ENCODE measurements at places on chromosomes 4 and X.

GRCh38 chrX:140713174-140713539 lies 3.6 kb downstream of the LINC00632 start:
- DNase-seq = no peak

DNA sequence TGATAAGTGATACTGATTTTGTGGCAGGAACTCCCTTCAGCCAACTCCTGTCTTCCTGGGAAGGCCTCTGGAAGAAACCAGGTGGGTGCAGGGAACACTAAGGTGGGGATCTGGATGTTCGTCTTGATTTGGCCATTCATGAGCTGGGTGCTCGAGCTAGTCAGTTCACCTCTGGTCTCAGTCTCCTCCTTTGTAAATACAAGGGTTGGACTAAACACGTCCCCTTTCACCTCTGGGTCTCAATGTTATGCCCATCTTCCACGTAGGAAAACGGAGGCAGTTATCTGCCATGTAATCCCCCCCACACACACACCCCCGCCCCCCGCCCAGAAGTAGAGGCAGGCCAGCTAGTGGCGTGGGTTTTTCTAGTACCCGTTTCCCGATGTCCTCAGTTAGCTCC lies 4.1 kb upstream of the RS1 start:
- DNase-seq = peak; percentile 12

DNA sequence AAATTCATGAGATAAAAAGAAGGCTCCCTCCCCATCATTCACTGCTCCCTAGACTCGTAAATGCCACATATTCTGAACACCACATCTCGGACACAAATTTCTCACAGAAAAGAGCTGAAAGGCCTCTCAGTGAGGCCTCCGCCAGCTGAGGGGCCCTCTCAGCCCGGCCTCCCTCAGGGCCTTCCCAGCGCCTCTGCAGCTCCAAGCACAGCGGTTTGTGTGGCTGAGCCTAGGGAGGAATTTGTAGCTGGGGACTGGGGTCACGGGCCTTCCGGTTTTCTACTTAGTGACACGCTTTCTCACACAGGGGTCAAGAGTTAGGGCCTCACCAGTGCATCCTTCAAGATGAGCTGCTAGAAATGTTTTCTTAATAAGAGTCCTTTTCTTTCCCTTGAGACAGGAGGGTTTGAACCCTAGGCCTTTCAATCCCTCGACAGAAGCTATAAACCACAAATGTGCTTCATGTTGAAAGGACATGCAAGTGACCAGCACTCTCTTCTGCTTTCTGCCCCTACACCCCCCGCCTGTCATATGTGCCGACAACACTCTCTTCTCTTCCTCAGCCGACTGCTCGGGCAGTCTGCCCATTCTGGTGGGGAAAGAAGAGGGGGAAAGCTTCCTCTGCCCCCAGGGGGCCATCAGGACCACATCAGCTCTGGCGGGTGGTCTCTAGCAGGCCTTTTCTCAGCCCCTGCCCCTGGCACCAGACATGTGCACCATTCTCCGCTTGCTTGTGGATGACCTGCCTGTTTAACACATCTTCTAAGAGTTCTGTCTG lies 104.9 kb downstream of the CHIC2 start:
- no peak for DNase-seq

- DNase-seq = no peak
Observed at GRCh38 chr4:38364383-38364963, 299.5 kb upstream of the KLF3 start.

All from HT-29 (cell line).